Activated naive CD4-positive, alpha-beta T cell treated with anti-CD3 and anti-CD28 coated beads for 36 hours (primary cell): ENCODE measurements at places on chromosomes 6 and 20. TPM values are rescaled to one million over a fixed set of nuclear protein-coding genes. Genes with fewer than 3 reads are reported as not detected.

DNA sequence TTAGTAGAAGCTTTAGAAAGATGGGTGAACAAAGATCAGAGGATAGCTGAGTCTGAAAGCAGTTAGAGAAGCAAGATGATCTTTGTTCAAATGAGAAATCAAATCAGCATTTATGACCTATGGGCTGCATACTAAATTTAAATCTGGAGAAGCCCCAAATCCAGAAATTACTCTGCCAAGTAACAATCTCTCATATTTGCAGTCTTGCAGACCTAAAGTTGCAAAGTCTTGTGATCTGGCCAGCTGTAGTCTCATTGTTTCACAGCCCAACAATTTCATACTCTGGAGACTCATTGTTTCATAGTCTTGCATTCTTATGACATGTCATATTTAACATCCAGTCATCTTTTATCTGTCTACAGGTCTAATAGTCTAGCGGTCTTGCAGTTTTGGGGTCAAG lies 364.9 kb upstream of the RSPO3 start:
- no peak overlapping the region for H3K4me3 ChIP-seq
- no peak for DNase-seq
- H3K27ac ChIP-seq, result no peak overlapping the region
- no peaks in the 10 kb centered on the region for H3K36me3 ChIP-seq
- H3K27me3 ChIP-seq, result no peaks in the 10 kb centered on the region

The ADGRF5 gene
- total RNA-seq, result not detected

The PCMT1 gene
- total RNA-seq, result 71.9 TPM

The PAK5 gene
- not detected for total RNA-seq

The POU3F2 gene
- not detected for total RNA-seq

The TJAP1 gene
- 23.0 TPM for total RNA-seq
